ENCODE measurements at places on chromosomes 2 and 18. TPM values are rescaled to one million over a fixed set of nuclear protein-coding genes. Genes with fewer than 3 reads are reported as not detected.

GRCh38 chr2:61959381-61960293, 54.2 kb downstream of the COMMD1 start:
- no peaks in the 10 kb centered on the region for H3K4me1 ChIP-seq
- H3K4me3 ChIP-seq, result no peak overlapping the region
- no peaks in the 10 kb centered on the region for H3K36me3 ChIP-seq
- no peaks in the 10 kb centered on the region for H3K27me3 ChIP-seq

- no peak overlapping the region for H3K4me3 ChIP-seq
- H3K4me1 ChIP-seq, result no peaks in the 10 kb centered on the region
- H3K36me3 ChIP-seq, result peaks cover 7% of the 10 kb centered on the region
- no peak for DNase-seq
- H3K27ac ChIP-seq, result no peak overlapping the region
These were observed 53.4 kb downstream of the ATIC start for GRCh38 chr2:215365184-215365658.

MAPK4 gene
- total RNA-seq, result 3.5 TPM

M1AP gene
- 0.81 TPM for total RNA-seq

Data from thyroid gland (tissue), 4 donors.